NCI-H1417 treated with DMSO at 0.1 percent for 48 hours (cell line): ENCODE measurements at places on chromosomes 7 and 10.

GRCh38 chr10:128337860-128338378 is 211.7 kb upstream of the MKI67 start:
- DNase-seq: no peak

GRCh38 chr7:116390363-116390762 is 109.2 kb upstream of the CAV2 start:
- DNase-seq: no peak

DNA sequence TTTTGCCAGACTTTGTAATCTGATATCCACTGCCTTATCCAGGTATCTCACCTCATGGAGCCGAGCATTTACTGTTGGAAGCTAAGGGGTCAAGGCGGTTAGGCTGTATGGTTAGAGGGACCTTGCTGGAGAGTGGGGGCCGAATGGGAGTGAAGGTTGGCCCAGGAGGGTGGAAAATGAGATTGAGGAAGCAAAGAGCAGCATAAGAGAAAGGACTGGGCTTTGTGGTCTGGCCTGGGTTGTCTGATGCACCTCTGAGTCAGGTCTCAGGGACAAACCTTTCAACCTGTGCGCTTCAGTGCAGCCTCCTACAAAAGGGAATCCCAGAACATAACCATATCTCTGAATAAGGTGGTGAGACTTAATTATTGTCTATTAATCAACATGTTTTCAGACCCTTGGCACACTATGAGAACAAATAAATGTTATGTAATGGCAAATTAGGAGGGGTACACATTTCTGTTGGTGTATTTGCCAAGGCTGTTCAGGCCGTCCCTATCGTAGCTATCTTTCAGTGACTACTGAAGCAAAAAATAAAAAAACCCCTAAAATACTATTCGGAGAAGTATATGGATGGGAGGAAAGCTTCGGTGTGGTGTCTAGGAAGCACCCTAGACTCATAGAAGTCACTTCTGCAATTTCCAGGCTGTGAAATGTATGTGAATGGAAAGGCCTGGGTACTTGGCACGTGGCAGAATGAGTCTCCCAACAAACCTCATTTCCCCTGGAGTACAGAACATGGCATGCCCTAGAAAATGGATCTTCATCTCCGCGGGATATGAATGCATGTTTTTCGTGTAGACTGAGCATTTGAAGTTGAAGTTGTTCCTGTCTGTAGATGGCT is 4.3 kb downstream of the CAMK1D start:
- DNase-seq: no peak

DNA sequence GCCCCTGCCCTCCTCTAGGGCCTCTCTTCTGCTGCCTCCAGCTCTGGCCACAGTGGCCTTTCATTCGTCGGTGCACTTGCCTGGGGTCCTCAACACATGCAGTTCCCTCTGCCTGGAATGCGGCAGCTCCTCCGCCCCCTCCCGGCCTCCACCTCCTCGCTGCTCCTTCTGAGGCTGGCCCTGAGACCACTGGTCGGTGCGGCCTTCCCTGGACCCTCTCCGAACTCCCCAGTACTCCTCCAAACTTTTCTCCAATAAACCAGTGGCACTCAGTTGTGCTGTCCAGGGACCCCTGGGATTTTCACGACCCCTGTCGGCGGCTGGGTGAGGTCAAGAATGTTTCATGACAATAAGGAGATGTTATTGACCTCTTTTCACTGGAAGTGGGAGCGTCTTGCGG is 53.5 kb downstream of the BMS1 start:
- DNase-seq: no peak
